CD4-positive, alpha-beta T cell treated with Interleukin-4 for 4 hours (primary cell): ENCODE measurements at places on chromosomes 1 and 21.

DNA sequence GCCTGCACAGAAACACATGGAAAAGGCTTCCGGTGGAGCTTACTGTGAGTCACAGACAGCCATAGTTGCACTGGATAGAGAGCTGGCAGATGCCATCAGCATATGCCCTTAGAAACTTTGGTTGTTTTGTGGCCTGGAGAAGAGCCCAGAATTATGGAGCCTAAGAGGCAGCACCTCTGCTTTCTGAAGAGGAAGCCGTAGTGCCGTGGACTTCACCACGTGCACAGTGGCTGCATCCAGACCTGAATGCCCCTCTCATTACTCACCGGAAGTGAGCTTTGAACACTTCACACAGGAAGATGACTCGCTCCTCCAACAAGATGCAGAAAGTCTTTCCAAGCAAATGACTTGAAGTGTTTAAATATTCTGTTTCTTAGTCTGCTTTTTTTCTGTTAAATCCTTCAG is 28.4 kb downstream of the JUN start:
- peak; percentile 67 for DNase-seq

GRCh38 chr21:26916799-26917198 is 50.1 kb downstream of the ADAMTS5 start:
- no peak for DNase-seq

- DNase-seq = no peak
Observed at GRCh38 chr1:100382657-100383056, 30.4 kb downstream of the CDC14A start.

GRCh38 chr1:62263006-62263813 is 56.0 kb downstream of the KANK4 start:
- DNase-seq = no peak

DNA sequence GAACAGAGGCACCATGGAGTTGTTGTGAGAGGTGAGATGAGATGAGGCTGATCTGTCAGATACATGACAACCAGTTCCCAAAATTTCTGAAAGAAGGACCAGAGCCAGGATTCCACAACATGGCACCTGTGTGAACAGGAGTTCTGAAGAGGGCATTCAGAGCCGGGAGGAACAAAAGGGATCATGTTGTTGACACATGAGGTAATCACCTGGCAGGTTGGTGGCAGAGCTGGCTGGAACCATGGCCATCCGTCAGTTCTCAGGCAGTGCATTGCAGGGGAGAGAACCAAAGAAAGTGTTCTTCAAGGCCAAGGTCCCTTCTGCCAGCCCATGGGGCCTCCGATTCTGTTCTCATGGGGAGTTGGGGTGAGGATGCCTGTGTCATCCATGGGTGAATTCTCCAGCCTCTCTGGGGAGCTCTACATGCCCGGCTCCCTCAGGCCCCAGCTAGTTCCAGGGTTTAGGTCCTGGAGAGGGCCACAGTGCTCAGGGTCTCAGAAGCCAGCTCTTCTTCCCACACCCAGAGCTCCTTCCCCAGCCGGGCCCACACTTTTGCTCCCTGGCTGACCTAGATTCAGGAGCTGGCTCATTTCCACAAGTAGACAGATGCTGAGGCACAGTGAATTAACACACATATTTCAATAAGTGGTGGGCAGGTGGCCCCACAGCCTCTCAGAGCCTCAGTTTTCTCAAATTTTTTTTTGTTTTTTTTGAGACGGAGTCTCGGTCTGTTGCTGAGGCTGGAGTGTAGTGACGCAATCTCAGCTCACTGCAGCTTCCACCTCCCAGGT is 49.1 kb upstream of the CTPS1 start:
- DNase-seq = no peak

DNA sequence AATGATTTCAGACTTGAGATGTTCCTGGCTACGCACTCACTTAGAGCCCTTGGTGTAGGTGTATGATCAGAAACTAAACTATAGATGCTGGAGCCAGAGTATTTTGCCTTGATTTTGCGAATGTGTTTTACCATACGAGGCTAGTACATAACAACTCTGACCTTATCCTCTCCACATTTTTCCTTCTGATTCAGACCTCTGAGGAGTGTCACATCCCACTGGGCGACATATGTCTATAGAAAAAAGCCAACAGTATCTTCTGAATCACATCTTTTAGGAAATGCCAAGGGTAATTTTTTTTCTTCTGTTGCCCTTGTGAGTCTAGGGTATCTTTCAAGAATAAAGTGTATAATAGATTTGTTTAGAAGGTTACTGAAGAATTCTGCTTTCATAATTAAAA is 49.6 kb downstream of the AK4 start:
- DNase-seq = no peak

GRCh38 chr1:179146476-179146875 is 64.6 kb downstream of the TOR3A start:
- DNase-seq = no peak

- DNase-seq = peak; percentile 59
Observed at GRCh38 chr1:207362962-207363860, 41.7 kb downstream of the CD55 start.

DNA sequence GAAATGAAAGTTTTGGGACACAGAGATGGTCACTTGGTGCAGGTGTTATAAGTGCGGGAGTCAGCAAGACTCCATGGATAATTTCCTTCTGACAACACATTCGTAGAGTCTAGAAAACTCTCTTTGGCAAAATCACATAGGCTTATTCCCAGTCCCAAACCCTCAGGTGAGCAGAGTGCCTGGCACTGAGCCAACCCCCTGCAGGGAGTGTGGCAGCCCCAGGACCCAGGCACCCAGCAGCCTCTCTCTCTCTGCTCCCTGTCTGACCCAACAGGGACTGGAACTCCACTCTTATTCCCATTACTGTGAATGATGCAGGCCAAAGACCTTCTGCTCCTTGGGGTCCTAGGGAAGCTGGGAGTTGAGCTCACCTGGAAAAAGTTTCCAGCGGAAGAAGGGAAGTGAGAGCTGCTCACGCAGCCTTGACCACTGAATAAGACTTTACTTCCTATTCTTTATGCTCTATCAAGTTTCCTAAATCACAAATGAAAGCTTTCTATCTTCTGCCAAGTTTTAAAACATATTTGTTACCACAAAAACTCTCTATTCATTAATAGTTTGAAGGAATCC is 132.6 kb upstream of the ETV3 start:
- no peak for DNase-seq

DNA sequence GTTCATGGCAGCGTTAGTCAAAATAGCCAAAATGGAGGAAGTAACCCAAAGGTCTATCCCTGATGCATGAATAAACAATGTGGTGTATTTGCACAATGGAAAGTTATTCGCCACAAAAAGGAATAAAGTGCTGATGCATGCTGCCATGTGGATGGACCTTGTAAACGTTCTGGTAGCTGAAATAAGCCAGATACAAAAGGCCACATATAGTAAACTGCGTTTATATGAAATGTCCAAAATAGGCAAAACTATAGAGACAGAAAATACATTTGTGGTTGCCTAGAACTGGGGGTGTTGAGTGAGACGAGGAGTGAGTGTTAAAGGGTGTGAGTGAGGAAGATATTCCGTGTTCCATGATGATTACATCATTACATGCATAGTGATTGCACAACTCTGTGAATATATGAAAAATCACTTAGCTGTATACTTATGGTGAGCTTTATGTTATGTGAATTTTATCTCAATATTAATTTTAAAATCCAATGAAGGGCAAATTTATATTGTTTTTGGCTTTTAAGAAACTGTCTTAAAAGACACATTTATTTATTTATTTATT is 321.3 kb downstream of the KIF26B start:
- DNase-seq = no peak

- no peak for DNase-seq
Observed at GRCh38 chr21:42640486-42640885, 12.9 kb upstream of the PDE9A start.

DNA sequence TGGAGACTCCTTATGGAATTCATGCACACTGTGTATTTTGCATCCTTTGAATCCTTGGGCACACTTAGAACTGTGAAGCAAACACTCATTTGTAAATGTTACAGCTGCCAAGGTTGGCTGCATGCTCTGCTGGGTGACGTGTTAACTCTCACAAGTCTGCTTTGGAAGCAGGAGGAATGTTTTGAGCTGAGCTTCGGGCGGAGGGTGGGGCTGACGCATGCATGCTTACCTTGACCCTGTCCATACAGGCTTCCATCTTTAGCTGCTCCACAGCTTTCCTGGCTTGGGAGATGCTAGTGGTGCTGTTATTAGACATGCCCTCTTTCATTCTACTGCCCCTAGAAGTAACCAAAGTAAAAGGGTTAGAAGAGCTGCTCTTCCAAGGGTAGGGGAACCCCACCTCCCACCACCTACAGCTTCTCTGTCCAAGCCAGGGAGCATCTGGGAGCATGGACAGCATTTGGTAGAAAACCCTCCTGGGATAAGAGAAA is 66.0 kb downstream of the GNG4 start:
- DNase-seq = no peak

GRCh38 chr1:156874572-156875340 is 14.1 kb downstream of the NTRK1 start:
- DNase-seq = no peak

GRCh38 chr21:25501996-25502665 is 105.2 kb downstream of the MRPL39 start:
- DNase-seq = peak; percentile 55

DNA sequence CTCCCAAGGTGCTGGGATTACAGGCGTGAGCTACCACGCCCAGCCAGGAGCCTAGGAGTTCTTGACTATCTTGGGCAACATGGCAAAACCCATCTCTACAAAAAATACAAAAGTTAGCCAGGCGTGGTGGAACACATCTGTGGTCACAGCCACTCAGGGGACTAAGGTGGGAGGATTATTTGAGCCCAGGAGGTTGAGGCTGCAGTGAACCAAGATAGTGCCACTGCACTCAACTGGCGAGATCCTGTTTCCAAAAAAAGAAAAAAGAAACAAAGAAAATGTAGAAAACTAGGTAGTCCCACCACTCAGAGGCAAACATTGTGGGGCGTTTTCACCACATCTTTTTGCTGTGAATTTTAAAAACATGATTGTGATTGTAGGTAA is 141.3 kb downstream of the ZZZ3 start:
- no peak for DNase-seq

GRCh38 chr1:91801496-91802115 is 84.3 kb downstream of the TGFBR3 start:
- DNase-seq = no peak

DNA sequence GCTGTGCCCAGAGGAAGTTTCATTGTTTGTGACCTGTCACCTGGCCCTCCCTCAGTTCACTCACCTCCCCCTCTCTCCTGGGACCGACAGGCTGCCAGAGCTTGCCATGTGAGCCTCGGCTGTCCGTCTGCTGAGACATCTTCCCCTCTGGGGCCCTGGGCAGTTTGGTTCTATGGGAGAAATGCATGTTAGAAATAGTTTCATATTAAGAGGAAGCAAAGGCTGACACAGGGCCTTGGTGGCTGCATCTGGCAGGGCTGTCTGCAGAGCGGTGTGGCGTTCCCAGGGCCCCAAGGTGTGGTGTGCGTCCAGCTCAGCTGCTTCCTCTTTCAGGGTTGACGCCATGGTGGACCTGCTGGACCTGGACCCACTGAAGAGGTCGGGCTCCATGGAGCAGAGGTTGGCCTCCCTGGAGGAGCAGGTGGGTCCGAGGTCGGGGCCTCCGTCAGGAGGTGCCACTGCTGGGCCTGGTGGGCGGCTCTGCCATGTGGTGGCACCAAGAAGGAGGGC is 31.9 kb upstream of the LRRC3 start:
- DNase-seq = no peak

GRCh38 chr1:8780405-8780804 is 37.0 kb downstream of the RERE start:
- DNase-seq = no peak

DNA sequence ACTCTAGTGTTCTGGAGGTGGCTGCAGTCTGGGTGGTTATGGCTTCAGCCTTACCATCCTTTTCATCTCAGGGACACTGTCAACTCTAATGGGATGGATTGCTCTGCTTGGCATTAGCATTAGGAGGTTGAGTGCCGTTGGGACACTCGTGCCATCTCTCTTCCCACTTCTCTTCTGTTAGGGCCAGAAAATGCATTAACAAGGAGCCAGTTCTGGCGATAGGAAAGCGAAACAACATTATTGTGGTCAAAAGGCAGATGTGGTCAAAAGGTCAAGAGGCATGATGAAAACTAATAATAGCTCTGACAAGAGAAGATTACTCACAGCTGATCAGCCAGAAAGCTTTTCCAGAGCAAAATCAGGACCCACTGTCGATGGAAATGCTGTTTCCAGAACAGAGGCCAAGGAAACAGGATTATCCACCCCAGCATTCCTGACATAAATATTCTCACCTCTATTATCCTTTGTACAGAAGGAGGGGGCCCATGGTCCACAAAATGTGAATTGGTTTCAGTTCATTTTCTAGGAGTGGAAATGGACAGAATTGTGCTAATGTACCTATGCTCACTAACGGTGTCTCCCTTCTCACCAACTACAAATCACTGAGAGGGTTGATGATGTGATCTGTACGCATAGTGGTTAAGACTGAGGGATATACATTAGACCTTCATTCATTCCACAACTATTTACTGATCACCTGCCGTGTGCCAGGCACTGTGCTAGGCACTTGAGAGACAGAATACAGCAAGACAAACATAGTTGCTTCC is 72.0 kb downstream of the ST6GALNAC5 start:
- DNase-seq = no peak

DNA sequence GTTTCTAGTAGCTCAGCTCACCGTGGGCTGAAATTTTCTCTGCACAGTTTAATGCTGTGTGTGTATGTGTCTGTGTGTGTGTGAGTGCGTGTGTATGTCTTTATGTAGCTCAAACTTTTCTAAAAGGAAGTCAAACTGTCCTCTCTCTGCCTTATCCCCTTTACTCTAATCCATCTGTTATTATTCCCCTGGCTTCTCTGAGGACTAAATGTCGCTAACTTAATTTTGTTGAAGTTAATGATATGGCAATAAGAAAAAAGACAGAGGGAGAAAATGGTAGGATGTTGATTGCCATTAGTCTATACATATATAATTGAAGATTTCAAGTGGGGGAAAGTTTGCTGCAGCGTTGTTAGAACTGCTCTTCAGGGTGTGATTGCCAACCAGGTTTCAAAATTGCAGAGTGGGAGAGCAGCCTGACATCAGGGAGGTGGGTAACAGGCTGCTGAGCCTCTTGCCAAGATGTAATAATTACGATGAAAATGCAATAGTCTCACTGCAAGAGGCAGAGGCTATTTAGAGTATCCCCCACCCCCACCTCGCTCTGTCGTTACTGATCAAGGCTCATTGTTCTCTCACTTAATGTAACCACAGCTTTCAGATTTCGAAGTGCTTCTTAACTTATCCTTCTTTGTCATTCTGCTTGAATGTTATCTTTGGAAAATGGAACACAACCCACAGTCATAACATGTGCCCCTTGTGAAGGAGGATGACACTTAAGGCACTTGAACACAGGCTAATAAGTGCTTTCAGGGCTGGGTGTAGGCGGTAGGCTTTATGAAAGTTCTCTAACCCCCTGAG is 559.0 kb upstream of the PLXNA2 start:
- DNase-seq = no peak

DNA sequence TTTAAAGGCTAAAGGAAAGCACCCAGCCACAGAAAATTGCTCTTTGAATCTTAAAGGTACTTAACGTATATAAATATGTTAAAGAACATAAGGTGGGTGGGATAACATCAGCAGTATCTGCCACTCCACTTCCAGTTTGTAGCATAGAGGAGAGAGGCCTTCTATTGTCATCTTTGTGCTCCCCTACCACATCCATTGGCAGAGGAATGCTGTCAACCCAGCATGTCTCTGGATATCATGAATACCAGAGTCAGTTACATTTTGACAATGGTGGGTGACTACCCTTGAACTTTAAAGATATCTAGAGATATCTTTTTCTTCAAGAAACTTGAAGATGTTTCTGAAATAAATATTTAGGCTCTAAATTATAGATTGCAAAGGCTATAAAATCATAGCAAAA is 283.2 kb upstream of the LRRC7 start:
- no peak for DNase-seq
